ENCODE measurements at places on chromosomes 7 and 10. TPM values are rescaled to one million over a fixed set of nuclear protein-coding genes. Genes with fewer than 3 reads are reported as not detected.

The EVX1 gene
- not detected for total RNA-seq

The KAZALD1 gene
- total RNA-seq: 11.8 TPM

The GRID1 gene
- not detected for total RNA-seq

The ABCA13 gene
- total RNA-seq: not detected

The TRDMT1 gene
- 4.0 TPM for total RNA-seq

The C7orf57 gene
- total RNA-seq: not detected

The TAS2R5 gene
- not detected for total RNA-seq

The SFRP4 gene
- not detected for total RNA-seq

The SLC26A3 gene
- total RNA-seq: not detected

The LCOR gene
- 5.2 TPM for total RNA-seq

The WASL gene
- total RNA-seq: 10.8 TPM

The PROSER2 gene
- 4.7 TPM for total RNA-seq

The SPACDR gene
- total RNA-seq: 2.7 TPM

The TSPAN15 gene
- 0.30 TPM for total RNA-seq

Data from bronchus fibroblast of lung (primary cell).